Bronchial epithelial cell (primary cell): ENCODE measurements at places on chromosomes 13 and 19. TPM values are rescaled to one million over a fixed set of nuclear protein-coding genes. Genes with fewer than 3 reads are reported as not detected.

DNA sequence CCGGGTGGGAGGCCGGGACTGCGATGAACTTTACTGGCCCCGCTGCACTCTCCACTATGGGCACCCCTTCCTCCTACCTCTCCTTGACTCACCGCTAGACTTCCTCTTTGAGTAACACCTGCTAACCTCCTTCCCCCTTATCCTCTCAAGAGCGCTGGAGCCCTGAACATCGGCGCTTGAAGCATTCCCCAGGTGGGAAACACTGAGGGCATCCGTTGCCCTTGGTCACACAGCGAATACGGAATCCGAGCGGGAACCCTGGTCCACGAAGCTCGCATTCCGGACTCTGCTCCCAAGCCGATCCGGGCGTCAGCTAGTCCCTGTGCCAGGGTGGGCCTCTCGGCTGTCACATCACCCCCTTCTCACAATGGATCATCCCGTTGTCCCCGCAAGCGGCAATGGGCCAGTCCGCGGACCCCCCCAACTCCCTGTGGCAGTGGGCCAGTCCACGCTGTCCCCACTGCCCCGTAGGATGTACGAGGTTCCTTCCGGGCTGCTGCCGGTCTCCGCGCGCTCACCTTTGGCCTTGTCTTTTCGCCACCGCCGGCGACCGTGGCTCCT is 4.2 kb downstream of the LIPE start:
- DNase-seq, result peak; percentile 71

DNA sequence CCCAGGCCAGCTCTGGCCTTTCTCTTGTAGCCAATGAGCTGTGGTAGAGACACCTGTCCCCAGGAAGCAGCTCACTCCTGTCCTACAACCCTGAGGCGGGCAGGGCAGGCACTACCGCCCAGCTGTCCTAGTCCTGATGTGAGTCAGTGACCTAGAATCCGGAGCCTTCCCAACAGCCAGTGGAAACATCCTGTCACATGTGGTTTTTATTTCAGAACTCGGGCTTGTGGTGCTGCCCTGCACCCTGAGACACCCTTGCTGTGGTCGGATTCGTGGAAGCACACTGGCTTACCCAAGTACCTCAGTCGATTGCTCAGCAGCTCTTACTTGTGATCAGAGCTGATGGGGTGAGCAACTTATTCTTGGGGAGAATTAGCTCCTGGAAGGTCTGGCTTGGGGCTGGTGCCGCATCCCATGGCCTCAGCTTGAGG is 83.6 kb upstream of the ARHGEF7 start:
- DNase-seq, result no peak

GRCh38 chr19:35860818-35861639 is 4.3 kb downstream of the KIRREL2 start:
- DNase-seq, result no peak

DNA sequence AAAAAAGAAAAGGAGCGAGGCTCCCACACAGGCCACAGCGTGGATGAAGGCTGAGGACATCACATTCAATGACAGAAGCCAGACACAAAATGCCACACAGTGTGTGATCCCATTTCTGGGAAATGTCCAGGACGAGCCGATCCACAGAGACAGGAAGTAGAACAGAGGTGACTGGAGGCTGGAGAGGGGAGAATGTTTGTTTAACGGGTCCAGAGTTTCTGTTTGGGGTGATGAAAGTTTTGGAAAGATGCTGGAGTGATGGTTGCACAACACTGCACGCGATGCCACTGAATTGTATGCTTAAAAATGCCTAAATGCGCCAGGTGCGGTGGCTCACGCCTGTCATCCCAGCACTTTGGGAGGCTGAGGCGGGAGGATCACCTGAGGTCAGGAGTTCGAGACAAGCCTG is 650 bp upstream of the FUT5 start:
- DNase-seq, result no peak

GRCh38 chr19:17751103-17751911 is at the start of gene FCHO1:
Gene FCHO1 (plus strand): TSS chr19:17751477. CDS start chr19:17755165, 3,688 bp downstream.
- no peak for DNase-seq

GRCh38 chr19:12800923-12801465 is 606 bp downstream of the PRDX2 start:
- DNase-seq, result no peak

GRCh38 chr13:91668866-91669495 is 270.6 kb downstream of the GPC5 start:
- no peak for DNase-seq

DNA sequence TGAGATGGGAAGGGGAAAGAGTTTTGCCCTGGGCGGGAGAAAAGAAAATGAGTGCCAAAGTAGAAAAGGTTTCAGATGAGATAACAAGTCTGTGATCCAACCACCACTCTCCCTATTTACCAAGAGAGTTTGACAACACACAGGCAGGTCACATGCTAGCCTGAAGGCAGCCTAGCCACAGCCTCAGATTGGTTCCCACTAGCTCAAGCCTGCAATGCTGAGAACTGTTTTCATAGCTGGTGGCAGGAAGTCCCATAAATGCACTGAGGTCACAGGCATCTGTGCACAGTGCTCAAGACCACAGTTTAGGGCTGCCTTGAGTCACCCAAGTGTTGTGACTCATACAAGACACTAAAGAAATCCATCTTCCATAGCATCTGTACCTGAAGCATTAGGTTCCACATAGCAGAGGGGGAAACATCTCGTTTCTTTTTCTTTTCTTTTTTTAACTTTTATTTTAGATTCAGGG is 18.5 kb upstream of the POP4 start:
- DNase-seq, result peak; percentile 24

DNA sequence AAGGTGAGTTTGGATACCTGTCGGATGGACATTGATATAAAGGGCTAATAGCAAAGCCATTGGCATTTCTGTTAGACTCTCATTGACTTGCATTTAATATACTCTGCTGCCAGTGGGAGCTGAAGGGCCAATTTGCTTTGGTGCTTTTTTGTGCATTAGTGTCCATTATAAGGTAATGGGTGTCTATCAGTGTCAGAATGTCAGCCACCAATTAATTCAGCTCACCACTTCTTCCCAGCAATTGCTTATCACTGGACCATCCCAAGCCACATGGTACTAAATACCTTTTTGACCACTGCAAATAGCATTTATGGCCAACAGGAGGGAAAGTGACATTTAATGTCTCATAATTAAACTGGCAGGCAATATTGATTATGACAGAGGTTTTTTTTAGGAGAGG is 317.8 kb downstream of the TEX29 start:
- no peak for DNase-seq

- DNase-seq, result peak; percentile 10
These were observed 16.5 kb upstream of the CACTIN start for GRCh38 chr19:3642987-3643673.

DNA sequence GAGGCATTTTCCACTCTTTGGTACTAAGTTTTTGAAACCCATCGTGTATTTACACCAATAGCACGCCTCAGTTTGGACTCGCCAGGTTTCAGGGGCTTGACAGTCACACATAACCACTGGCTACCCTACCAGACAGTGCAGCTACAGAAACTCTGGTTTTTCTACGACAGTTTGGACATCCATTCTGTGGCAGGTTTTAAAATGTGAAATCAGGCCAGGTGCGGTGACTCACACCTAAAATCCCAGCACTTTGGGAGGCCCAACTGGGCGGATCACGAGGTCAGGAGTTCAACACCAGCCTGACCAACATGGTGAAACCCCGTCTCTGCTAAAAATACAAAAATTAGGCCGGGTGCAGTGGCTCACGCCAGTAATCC is 13.2 kb downstream of the KDELR1 start:
- DNase-seq, result no peak

DNA sequence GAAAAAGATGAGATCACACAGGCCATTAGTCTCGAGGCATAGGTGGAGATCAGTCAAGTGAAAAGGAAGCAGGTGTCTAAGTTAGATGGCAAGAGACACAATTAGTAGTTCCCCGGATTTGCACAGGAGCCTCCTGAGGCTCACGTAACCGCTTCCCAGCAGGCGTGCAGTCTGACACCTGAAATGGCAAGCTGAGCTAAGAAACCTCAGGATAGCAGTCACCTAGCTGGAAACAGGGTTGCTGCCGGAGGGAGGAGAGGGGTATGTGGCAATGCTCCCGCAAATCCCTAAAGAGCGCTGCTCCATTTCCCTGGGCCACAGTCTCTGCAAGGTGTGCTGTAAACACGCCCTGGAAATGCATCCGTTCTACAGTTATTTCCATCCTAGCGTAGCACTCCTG is 1151.0 kb downstream of the DIAPH3 start:
- no peak for DNase-seq

GRCh38 chr19:33388231-33388724 is 14.8 kb downstream of the CEBPG start:
- no peak for DNase-seq

Gene CLEC11A
- total RNA-seq, result 0.26 TPM in 2 replicates

Gene ZNF729
- not detected in 2 replicates for total RNA-seq

Gene CXCL17
- 1.1 and 5.8 TPM in 2 replicates for total RNA-seq
